ENCODE measurements at places on chromosomes 16 and 17.

DNA sequence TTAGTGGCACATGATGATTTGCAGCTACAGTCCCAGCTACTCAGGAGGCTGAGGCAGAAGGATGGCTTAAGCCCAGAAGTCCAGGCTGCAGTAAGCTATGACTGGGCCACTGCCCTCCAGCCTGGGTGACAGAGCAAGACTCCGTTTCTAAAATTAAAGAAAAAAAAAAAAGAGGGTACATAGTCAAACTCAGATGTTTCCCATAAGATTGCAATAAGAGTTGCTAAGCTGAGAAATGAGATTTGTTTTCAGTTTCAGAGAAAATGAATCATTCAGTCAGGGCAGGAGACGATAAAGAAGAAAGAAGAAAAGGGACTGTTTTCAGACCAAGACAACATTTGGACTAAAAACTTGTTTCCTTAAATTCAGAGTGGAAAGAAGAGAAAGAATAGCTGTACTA, 30.2 kb upstream of the PHLPP2 start:
- no peak for DNase-seq

GRCh38 chr16:55836158-55836611, 3.3 kb upstream of the CES1 start:
- DNase-seq, result no peak

GRCh38 chr16:87240211-87241136, 76.7 kb downstream of the C16orf95 start:
- no peak for DNase-seq

- no peak for DNase-seq
Measured at GRCh38 chr17:71104225-71104624, 934.9 kb downstream of the KCNJ2 start.

GRCh38 chr16:1381612-1382406, 30.1 kb downstream of the GNPTG start:
- DNase-seq, result no peak

GRCh38 chr16:4765511-4766474, 1.2 kb downstream of the ZNF500 start:
- DNase-seq, result no peak

GRCh38 chr17:75991396-75991795, 9.3 kb upstream of the CDK3 start:
- no peak for DNase-seq

- peak; percentile 39 for DNase-seq
Measured at GRCh38 chr16:75491876-75492275, 3.4 kb downstream of the CHST6 start.

GRCh38 chr16:16989368-16989767, 481.4 kb downstream of the XYLT1 start:
- DNase-seq, result no peak

DNA sequence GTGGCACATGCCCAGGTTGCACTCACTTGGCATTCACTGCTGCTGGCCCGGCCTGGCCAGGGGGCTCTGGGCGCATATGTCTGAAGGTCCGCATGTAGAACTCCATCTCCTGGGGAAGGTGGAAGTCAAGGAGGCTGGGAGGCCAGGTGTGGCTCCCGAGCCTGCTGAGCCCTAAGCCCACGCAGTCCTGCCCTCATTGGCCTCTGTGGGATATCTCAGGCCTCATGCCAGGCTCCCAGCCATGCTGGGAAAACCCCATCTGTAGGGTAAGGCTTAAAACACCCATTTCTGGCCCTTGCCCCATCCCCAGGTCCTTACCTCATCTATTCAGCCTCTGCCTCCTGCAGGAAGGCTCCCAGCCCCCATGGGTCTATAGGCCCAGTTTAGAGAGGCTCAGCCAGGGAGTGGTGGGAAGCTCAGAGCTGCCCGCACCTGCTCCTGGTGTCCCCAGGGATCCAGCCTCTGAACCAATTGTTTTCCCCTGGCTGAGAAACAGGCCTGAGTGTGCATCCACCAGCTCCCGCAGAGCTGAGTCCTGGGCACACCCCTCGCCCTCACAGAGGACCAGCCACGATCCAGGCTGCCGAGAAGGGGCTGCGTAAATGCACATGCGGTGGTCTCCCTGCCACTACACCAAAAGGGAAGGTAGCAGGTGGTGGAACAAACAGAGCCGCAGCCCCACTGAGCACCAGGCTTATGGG, 2.3 kb upstream of the TPPP3 start:
- DNase-seq, result no peak

GRCh38 chr17:33968350-33969044, 286.6 kb upstream of the CCL2 start:
- no peak for DNase-seq

GRCh38 chr16:83407928-83408327, 399.9 kb upstream of the HSBP1 start:
- DNase-seq, result no peak

- DNase-seq, result peak; percentile 60
Measured at GRCh38 chr17:20116683-20117309, 107.6 kb downstream of the SPECC1 start.

GRCh38 chr17:9221147-9221921, 200.0 kb downstream of the NTN1 start:
- no peak for DNase-seq

- peak; percentile 76 for DNase-seq
Measured at GRCh38 chr16:4624827-4625559, 367 bp downstream of the MGRN1 start.

GRCh38 chr16:81123092-81123852, 27.1 kb upstream of the GCSH start:
- DNase-seq, result no peak

DNA sequence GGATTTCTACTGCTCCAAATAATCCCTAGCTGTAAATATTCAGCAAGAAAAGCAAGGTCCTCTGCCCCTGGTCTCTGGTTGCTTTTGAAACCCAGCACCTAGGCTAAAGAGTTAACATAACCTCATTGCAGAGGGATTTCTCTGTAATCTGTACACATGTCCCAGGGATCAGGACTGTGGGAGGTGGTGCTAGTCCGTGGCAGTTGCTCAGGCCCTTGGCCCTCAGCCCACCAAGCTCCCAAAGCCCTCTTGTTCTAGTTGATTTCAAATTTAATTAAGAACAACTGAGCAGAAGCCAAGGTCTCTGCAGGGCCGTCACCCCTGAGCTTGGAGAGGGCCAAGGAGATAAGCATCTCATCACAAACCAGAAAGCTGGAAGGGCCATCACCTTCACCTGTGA, 181.1 kb downstream of the SOX9 start:
- no peak for DNase-seq

Data from WTC11 (cell line).